Activated CD4-positive, CD25-positive, alpha-beta regulatory T cell treated with anti-CD3 and anti-CD28 coated beads, Interleukin-2, amount 50 U/mL, for 72 hours (primary cell): ENCODE measurements at places on chromosomes 12 and 14.

DNA sequence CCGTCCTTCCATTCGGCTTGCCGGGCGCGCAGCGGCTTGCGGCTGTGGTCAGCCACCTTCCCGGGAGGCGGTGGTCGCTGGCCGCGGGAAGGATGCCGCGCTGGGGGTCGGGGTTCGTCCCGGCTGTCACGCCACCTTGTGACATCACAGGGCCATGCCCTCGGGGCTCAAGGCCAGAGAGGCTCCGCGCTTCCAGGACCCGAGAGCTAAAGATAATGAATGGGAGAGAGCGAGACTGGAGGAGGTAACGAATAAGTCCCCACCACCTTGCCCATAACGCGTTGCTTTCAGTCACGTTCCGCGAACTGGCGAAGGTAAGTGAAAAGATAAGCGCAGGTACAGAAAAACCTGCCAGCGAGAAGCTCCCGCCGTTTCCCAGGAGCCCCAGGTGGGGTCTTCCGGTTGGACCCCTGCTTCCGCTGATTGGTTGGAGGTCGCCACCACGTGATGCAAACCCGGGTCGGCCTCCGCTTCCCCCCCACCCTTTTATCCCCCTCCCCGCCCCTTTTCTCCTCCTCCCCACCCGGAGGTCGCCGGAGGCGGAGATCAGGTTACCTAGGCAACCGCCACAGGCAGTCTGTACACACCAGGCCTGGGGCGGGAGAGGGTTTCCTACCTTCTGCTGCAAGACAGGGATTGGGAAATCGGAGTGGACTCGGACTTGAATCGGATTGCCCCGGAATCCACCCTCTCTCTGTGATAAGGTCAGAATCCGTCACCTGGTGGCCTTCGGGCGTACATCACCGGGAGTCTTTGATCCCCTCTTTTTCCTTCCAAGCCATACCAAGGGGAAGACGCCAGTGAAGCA is at the start of gene LRRC9:
LRRC9 (plus strand) TSS at position 575 of the 808 bp plus-strand sequence.
- no peak for DNase-seq

DNA sequence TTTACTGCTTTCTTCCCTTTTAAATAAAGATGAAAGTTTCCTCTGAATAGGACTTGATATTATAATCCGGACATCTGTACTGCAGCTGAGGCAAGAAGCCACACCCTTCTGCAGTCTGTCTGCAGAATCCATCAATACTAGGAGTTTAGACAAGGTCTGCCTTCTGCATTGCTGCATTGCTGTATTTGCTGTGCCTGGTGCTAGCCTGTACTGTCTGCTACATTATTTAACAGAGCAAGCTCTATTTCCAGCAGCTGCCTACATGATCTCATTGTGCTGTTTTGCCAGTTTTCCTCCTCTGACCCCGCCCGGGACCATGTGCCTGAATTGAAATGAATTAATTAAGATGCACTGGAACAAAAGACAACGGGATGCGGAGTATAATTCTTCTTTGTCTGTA is 1.7 kb downstream of the TUBA1A start:
- no peak for DNase-seq

DNA sequence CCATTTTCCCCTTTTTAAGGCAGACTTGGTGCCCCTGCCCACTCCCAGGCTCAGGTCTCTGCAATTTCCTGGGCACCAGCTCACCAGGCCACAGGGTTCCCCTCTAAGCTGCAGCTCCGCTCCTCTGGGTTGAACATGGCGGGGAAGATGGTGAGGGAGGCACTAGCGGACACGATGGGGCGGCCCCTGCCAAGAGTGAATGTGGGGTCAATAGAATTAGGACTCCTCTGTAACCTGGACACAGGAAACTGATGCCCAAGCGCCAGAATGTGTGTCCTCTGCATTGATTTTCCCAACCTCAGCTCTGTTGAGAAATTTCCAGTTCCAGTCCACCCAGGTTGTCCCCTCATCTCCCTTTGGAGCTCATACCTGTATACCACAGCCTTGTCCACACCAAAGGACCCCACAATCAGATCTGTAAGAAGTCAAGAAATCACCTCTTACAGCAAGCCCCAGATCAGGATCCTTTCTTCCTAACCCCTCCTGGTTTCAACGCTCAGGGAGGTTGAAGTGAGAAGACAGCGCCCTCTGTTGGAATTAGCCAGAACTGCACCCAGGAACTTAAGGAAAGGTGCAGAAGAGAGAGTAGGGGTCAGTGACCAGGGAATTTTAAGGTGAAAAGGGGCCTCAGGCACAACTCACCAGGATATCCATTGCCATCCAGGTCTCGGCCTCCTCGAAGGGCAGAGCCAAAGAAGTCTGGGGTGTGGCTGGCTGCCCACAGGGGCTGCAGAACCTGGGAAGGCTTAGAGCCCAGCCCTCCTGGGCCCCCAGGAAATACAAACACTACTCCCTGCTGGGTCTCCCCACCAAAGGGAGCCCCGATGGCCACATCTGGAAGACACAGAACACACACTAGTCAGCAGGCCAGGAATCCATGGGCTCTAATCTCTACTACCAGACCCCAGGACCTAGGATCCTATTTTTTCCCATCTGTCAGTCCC is 14.7 kb downstream of the ITGA5 start:
- DNase-seq: peak; percentile 63

DNA sequence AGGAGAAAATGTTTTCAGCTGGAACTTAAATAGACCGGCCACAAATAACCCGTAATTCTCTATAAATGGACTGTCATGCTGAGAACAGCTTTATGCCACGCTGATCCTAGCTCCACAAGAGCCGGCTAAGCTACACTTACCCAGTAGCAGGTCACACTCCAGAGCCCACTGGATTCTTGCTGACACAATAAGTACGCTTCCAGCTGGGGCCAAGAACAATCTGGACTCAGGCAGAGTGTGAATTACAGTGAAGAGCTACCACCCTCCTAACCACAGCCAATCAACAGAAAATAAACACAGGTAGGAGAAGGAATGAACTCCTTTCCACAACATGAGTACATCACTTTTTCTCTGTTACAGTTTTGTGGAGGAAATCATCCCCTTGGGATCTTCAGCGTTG is 531.3 kb downstream of the GALC start:
- no peak for DNase-seq

DNA sequence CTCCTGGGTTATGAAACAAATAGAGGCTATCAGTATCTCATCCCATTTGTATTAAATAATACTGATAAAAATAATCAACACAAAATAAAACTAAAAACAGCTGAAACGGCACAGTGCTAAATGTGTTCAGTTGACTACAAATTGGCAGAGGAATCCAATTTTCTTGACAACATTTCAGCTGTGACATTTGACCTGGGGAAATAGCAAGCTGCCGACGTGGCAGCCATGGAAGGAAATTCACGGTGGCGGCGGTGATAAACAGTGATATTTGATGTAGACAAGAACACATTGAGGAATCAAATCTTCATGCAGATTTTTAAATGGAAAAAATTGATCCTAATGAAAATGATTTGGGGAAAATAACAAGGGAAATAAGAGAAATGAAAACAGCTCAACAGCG is 159.1 kb upstream of the RTL1 start:
- no peak for DNase-seq

GRCh38 chr14:22314183-22314820 is 274.7 kb downstream of the DAD1 start:
- no peak for DNase-seq

- DNase-seq: no peak
Observed at GRCh38 chr14:31300296-31300695, 92.7 kb upstream of the HECTD1 start.

DNA sequence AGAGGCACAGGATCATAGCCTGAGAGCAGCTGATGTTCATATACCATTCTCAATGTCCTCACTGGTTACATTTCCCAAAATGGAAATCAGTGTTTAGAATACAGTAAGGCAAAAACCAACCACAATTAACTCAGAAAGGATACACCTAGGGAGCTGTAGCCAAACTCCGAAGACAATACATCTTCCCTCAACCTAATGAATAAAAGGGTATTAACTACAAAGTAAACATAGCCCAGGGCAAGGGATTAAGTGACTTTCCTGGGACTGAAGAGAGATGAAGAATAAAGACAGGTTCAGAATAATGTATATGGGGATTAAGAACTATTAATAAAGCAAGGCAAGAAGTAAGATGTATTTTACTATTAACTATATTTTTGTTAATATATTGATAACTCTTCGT is 79.5 kb downstream of the RPS29 start:
- no peak for DNase-seq

DNA sequence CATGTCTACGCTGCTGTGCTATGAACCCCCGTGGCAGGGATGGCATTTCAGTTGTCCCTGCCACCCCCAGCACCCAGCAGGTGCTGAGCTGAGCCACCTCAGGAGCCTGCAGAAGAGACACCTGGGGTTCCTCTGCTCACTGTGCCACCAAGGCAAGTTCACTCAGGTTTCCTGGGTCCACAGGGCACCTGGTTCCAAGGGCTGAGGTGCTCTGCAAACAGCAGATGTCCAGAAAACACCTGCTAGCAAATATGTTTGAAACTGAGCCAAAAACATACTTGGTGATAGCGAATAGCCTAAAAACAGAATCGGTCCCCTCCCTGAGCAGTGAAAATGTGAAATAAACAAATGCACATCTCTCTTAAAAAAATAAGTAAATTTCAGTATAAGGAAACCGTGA is 35.6 kb upstream of the GPR68 start:
- DNase-seq: no peak

GRCh38 chr12:4621511-4621910 is 27.3 kb downstream of the AKAP3 start:
- no peak for DNase-seq

DNA sequence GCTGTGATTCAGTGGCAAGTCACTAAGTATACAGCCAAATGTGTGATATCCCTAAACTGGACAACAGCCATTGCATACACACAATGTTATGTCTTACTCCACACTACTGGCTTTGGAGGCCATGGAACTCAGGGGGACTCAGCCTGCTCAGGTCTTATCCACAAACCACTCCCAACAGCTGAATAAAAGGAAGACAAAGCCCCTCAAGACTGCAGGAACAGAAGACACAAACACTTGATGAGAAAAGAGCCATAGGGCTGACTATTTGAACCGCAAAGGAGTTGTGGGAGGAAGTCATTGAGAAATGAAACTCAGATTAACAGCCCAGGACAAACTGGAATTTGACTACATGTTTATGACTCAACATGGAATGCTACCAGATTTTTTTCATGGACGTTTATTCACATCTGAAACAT is 40.9 kb downstream of the PTGER2 start:
- no peak for DNase-seq

- no peak for DNase-seq
Observed at GRCh38 chr12:116630762-116631161, 71.6 kb downstream of the MAP1LC3B2 start.

DNA sequence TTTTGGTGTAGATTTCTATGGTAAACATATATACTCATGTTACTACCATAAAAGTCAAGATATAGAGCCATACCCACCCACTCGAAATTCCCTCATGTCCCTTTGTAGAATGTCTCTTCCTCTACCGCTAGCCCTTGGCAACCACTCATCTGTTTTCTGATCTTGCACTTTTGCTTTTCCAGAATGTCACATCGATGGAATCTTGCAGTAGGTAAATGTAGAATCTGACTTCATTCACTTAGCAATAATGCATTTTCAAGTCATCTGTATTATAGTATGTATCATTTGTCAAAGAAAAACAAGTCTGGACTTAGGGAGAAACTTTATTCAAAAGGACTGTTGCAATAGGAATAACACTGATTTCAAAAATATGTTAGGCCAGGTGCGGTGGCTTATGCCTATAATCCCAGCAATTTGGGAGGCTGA is 19.3 kb upstream of the CLEC2D start:
- no peak for DNase-seq

DNA sequence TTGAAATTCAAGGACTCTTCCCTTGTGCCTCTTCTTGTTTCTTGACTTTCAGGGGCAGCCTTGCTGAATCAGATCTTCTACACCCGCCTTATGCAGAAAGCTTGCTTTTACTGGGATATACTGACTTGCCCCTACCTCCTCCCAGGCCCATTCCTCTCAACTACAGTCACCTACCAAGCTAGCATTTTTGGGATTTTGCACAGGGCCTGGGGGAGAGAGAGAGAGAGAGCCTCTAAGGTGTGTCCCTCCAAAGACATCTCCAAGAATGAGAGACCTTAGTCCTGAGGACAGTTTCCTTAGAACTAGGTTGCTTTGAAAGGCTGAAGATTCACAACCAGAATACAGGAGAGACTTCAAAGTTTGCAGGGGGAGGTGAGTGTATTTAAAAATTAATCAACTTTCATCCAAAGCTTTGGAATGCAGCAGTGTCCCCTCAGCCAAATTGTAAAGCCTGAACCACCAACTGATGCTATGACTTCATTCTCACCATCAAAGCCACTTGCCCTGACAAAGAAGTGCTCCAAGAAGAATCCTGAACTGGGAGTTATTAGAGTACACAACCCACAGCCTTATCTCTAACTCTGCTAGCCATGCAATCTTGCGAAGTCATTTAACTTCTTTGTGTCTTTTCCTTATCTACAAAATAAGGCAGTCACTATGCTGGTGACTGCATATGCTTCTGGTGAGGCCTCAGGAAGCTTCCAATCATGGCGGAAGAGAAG is 96.1 kb upstream of the EGLN3 start:
- DNase-seq: no peak

GRCh38 chr12:51225771-51226170 is 7.9 kb upstream of the POU6F1 start:
- DNase-seq: no peak

GRCh38 chr12:98544751-98545150 is 29.4 kb downstream of the TMPO start:
- DNase-seq: no peak

- no peak for DNase-seq
Observed at GRCh38 chr12:93366422-93366821, 11.3 kb upstream of the NUDT4 start.

DNA sequence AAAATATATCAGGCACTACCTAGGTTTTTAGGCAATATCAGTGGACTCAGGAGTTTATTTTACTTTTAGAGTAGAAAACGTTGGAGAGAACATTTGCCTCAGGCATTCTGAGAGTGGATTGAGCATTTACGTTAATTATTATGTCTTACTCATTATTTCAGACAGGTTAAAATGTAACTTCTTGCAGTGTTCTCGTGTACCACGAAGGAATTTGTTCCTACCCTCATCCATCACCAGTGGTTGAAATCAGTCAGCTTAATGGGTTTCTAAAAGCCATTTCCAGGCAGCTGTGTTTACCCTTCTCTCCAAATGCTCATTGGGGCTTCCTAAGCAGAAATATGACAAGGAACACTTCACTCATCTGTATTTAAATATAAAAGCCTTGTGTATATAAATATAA is 9.1 kb upstream of the LDHB start:
- DNase-seq: no peak

DNA sequence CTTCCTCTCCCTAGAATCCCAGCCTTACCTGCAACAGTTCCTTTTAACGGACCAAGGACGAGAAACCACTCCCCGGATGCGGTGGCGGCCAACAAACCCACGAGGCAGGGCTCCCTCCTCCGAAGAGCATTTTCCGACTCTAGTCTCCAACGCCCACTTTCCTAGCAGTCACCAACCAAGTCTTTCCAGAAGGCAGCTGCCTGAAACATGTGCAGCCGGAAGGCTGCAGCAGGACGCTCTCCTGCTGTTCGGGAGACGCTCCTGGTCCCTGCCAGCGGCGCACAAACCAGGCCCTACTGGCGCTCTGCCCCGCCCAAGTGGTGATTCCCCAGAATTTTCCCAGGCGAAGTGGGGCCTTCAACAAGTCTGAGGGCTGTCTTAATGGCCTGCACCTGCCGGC is 21.1 kb upstream of the ADAM20 start:
- no peak for DNase-seq

- DNase-seq: no peak
Observed at GRCh38 chr12:108734200-108734906, 3.0 kb upstream of the CORO1C start.

GRCh38 chr14:50821510-50822464 is 9.2 kb downstream of the NIN start:
- DNase-seq: no peak

GRCh38 chr14:31582836-31583452 is 21.7 kb downstream of the NUBPL start:
- DNase-seq: no peak

GRCh38 chr14:105568859-105569766 is 42.7 kb downstream of the TMEM121 start:
- DNase-seq: no peak
